Prostate gland (tissue), 2 donors: ENCODE measurements at places on chromosomes 16 and 17. TPM values are rescaled to one million over a fixed set of nuclear protein-coding genes. Genes with fewer than 3 reads are reported as not detected.

- no peak for DNase-seq
These were observed 10.2 kb downstream of the NDE1 start for GRCh38 chr16:15660203-15660601.

DNA sequence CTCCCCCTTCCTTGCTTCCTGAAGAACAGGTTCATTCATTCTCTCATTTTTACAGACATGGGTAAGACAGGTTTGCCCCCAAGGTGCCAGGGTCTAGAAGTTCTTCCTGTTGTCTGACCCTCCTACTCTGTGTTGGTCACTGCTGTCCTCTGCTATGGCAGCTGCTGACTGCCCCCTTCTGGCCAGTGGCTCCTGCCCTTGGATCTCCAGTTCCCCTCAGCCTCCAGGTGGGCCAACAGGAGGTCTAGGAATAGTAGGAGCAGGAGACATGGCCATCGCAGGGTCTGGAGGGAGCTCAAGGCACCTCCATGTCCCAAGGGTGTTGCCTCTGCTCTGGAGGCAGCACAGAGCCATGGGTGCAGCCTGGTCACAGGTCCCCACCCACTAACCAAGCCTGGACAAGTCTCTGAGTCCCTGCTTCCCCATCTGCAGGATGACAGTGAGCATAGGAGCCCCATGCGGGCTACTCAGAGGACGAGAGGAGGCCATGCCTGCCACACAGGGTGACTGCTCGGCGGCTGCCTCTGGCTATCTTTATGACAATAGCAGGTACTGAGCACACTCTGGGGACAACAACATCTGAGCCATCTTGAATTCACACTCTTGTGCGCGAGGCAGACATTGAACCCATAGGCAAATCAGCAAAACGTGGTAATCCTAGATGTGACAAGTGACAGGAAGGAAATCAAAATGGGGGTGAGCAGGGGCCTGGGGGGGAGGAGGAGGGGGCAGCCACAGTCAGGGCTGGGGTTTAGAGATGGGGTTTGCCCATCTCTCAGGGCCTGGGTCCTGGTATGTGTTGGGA lies 27.0 kb upstream of the NXPH3 start:
- DNase-seq, result no peak

GRCh38 chr16:84618581-84619460 lies 943 bp upstream of the COTL1 start:
- DNase-seq, result no peak

LRRC46 gene
- total RNA-seq, result 4.9 TPM

GRCh38 chr17:9414471-9414870 lies 161.1 kb downstream of the STX8 start:
- DNase-seq, result no peak

DNA sequence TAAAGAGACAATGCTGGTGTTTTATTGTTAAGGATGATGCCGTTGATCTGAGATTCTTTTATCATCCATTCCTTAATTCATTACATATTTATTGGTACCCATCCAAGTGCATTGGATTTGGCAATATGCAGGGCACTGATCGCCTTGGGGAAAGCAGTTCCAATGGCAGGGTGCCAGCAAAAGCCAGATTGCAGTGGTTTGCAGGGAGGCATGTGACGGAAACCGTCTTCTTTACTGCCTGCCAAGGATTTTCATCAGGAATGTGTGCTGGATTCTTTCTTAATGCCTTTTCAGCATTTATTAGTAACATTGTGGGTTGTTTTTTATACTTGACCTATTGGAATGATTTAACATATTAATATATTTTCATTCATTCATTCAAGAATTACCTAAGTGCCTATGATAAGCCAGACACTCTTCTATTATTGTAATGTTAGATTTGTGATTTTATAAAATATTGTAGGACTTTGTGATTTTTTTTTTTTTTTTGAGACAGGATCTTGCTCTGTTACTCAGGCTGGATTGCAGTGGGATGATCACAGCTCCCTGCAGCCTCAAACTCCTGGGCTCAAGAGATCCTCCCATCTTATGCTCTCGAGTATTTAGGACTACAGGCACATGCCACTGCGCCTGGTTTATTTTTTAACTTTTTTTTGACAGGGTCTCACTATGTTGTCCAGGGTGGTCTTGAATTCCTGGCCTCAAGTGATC lies 93.4 kb upstream of the TNRC6A start:
- DNase-seq, result peak; percentile 67

GRCh38 chr17:78532922-78533640 lies 44.1 kb downstream of the DNAH17 start:
- no peak for DNase-seq

WNT3 gene
- total RNA-seq, result 2.0 TPM

DNA sequence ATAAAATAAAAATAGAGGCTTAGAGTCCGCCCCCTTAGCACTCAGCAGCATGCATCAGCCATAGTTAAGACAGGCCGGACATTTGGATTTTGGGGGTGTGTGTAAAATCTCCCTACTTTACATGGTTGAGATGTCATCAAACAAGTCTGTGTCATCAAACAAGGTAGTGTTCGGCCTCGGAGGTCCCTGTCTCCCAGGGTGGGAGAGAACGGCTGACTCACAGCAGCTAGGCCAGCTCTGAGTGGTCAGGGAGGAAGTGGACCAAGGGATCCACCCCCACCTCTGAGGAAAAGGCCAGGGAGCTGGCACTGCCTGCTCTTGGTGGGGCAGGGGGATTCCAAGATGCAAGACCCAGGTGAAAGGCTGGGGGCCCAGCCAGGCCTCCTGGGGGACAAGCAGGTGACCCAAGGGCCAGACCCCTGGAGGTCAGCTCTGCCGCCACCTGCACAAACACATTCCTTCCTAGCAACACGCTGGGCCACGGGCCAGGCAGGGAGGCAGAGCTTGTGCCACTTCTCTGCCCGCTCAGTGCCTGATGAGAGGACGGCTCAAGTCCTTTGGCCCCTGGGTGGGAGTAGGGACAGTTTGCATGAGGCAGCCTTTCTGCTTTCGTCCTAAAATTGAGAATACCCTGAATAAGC lies 28.5 kb downstream of the KIFC3 start:
- DNase-seq, result no peak

- no peak for DNase-seq
These were observed 258.6 kb downstream of the PHKB start for GRCh38 chr16:47719713-47720112.

PIRT gene
- not detected for total RNA-seq

SLC5A10 gene
- not detected for total RNA-seq

GRCh38 chr16:19680881-19681340 lies 37.1 kb downstream of the KNOP1 start:
- DNase-seq, result no peak

RAB26 gene
- total RNA-seq, result 1.8 TPM

- DNase-seq, result no peak
These were observed 15.5 kb upstream of the TMEM94 start for GRCh38 chr17:75440738-75441448.

PHOSPHO1 gene
- 6.3 TPM for total RNA-seq

DNA sequence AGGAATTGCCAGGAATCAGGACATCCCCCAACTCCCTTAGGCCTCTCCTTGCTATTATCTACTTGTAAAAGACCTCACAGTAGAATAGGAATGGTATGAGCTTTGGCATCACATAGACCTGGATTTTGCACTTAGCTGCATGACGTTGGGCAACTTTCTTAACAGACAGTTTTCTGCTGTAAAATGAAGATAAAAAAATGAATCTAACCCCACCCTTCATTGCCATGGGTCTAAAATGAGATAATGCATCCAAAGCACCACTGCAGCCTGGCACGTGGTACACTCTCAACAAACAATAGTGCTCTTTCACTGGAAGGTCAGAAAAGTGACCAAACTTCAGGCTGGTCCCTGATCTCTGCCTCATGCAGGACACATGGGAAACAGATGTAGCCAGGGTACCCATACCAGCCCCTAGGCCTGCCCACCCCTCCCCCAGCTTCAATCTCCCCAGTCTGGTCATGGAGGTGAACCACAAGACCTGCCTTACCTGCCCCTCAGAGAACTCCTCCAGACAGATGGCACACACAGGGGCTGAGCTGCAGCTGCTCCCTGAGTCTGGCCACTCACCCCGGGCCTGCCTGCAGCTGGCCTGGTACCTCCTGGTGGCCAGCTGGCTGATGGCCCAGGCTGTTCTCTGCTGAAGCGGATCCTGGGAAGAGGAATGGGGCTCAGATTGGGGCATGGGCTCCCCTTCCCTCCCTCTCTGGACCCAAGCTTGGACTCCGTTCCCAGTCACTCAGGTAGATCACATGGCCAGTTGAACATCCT lies 8.5 kb upstream of the SUPT4H1 start:
- no peak for DNase-seq

DNA sequence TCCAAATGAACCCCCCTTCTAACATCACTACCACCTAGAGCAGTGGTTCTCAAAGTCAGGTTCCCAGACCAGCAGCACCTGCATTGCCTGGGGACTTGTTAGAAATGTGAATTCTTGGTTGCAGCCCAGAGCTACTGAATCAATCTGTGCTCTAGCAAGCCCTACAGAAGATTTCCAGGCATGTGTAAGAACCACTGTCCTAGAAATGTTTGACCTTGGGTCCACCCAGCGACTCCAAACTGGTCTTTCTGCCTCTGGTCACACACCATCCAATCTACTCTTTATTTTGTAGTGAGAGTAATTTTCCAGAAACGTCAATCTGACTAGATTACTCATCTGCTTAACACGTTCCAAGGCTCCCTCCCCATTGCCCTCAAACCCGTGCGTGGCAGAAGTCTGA lies 169.9 kb downstream of the HAPSTR1 start:
- no peak for DNase-seq

CCDC200 gene
- total RNA-seq, result not detected

- peak; percentile 65 for DNase-seq
These were observed 436.4 kb downstream of the SOX9 start for GRCh38 chr17:72556944-72557826.

DNA sequence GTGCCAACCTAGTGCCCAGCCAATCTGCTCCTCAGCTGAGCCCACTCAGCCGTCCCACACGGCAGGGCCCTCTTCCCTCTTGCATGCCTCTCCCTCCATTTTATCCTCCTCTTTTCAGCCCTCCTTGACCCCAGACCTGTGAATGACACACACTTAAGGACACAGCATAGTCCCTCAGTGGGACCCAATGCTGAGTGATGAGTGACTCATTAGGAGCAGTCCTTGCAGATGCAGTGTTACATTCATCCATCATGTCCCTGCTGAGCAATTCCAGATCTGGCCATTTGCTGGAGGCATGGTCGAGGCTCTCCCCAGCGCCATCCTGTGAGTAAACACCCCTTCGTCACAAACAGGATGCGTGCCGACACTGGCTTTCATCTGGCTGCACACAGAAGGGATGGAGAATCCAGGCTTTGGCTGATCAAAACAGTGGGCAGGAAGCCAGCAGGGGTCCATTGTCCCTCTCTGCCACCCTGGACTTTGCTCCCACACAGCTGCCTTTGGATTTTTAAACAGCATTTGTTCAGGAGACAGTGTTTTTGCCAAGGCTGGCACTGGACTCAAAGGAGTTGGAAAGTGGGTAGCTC lies 122.6 kb downstream of the AXIN2 start:
- DNase-seq, result no peak

HS3ST2 gene
- 0.77 TPM for total RNA-seq

GRCh38 chr16:11188801-11189740 lies 66.9 kb downstream of the SOCS1 start:
- peak; percentile 75 for DNase-seq

DNA sequence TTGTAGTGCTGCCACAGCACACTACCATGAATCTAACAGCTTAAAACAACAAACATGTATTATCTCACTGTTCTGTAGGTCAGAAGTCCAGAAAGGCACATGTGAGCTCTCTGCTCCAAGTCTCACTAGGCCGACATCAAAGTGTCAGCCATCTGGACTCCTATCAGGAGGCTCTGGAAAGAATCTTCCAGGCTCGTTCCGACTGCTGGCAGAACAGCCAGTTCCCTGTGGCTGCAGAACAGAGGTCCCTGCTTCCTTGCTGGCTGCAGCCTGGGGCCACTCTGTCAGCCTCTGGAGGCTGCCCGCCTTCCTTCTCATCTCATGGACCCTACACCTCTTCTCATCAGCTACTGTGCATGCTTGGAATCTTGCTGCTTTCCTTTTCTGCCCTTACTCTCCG lies 168.9 kb downstream of the CBLN1 start:
- no peak for DNase-seq

DNA sequence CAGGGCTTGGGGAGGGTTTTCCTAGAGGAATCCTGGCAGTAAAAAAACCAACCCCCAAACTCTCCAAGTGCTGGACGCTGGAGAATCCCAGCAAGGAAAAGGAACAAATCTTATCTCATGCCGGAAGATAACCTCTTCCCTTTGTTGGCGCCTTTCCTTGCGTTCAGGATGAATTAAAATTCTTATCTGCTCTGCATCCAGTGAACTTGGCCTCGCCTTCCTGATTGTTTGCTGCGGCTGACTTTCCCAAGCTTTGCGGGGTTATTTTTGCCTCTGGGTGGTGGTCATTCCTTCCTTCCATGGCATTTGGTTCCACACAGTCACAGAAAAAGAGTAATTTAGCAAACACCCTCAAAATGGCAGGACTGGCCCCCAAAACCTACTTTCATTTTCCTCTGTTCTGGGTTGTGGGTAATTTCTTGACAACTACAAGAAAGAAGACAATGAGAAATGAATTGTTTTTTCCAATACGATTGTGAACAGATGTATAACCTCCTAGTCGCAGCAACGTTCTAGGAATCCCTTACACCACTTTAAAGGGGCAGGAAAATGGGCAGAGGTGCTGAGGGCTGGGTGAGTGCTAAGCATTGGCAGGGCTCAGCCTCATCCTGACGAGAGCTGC lies 77.8 kb downstream of the MRC2 start:
- DNase-seq, result no peak
